Cortex of kidney (tissue), 1 donor: ENCODE measurements at places on chromosomes 5 and 9.

DNA sequence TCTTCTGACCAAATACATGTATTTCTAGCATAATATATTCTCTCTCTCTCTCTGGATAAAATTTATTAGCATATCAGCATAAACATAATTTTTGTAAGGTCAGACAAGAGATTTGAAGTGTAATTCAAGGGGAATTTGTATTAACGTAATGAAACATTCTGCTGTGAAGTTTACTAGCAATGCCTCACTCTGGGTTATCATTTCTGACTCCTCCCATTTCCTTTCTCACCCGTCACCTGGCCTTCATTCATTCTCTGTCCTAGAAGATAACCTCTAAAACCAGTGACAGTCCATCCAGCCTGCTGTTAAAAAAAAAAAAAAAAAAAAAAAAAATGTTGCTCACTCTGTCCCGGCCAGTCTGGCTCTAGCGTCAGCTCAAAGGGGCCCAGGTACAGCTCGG lies 27.1 kb downstream of the GRAMD2B start:
- DNase-seq: no peak

DNA sequence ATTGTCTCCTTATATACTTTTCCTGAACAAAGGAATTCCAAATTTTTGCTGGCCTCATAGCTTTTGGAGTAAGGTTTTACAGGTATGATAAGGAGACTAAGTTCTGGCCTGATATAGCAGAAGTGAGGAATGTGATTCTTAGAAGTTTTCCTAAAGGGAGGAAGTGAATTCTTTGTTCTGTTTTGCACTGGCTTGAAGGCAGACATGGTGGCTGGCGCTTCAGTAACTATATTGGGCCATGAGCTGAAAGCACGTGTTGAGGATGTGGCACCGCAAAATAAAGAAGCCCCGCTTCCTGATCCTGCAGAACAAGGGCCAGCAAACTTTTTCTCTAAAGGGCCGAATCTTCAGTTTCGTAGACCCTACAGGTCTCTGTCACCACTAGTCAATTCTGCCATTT lies 224.2 kb downstream of the SNX18 start:
- DNase-seq: no peak

DNA sequence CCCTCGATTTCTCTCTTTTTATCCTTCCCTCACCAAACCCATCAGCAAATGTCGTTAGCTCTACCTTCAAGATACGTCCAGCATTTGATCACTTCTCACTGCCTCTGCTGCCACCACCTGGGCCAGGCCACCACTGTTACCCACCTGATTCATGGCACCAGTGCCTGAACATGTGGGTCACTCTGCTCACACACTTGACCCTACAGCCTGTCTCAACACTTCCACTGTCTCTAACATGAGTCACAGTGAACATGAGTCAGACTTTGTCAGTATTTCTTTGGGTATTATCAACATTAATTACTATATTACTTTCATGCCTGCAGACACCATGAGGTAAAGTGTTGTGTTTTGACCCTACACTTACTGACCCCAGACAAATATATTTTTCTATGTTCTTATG lies 19.6 kb downstream of the SLC24A2 start:
- DNase-seq: no peak

DNA sequence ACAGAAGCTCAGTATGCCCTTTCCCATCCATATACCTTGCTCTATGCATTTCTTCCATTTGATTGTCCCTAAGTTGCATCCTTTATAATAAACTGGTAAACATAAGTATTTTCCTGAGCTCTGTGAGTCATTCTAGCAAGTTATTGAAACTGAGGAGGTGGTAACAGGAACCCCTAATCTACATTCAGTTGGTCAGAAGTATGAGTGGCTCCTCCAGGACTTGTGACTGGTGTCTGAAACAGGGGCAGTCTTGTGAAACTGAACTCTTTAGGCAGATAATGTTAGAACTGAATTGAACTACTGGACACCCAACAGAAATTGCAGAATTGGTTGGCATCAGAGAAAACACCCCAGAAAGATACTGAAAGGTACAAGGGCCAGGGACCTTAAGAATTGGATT lies 133.1 kb upstream of the POU5F2 start:
- DNase-seq: no peak

DNA sequence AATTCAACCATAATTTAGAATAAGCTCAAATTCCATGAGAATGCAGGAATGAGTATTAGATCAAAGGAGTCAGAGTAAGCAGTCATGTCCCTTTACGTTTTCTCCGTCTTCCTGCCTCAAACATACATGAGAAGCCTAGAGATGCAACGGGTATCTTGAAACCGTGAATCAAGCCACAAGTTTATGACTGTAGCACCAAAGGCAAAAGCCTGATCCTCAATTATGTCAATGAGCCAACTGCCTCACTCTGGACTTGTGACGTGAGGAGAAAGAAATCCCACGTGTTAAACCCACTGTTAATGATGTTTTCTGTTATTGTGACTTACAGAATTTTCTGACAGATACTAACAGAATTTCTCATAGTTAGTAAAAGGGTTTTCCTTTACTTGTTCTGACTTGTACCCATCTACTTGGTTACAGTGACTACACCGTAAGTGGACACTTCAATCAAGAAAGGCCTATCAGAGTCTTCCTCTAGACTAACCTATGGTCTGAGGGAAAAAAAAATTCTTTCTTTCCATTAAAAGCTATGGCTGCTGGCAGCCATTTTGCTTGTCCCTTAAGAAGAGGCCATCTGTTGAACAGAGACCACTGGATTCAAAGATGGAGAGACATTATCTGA lies 35.3 kb upstream of the HK3 start:
- DNase-seq: no peak

GRCh38 chr5:178547052-178547666 lies 43.0 kb downstream of the COL23A1 start:
- DNase-seq: no peak

- DNase-seq: no peak
These were observed 4.0 kb upstream of the ZSWIM6 start for GRCh38 chr5:61327760-61328753.

DNA sequence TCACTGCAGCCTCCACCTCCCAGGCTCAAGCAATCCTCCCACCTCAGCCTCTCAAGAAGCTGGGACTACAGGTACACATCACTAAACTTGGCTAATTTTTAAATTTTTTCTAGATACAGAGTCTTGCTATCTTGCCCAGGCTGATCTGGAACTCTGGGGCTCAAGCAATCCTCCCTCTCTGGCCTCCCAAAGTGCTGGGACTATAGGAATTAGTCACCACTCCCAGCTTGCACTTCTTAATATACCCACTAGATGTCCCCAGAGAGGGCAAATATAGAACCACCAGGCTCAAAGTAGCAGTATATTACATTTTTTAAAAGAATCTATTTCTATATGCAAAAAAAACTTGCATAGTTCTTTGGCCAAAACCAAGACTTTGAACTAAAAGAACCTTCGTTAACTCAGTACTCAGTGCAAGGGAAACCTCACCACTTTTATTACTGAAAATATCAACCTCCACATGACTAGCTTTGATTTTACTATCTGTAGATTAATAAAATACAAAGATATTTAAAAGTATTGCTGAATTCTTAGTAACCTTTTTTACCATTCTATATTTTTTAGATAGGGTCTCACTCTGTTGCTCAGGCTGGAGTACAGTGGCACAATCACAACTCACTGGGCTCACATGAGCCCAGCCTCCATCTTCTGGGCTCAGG lies 25.8 kb upstream of the HSD17B3 start:
- no peak for DNase-seq

DNA sequence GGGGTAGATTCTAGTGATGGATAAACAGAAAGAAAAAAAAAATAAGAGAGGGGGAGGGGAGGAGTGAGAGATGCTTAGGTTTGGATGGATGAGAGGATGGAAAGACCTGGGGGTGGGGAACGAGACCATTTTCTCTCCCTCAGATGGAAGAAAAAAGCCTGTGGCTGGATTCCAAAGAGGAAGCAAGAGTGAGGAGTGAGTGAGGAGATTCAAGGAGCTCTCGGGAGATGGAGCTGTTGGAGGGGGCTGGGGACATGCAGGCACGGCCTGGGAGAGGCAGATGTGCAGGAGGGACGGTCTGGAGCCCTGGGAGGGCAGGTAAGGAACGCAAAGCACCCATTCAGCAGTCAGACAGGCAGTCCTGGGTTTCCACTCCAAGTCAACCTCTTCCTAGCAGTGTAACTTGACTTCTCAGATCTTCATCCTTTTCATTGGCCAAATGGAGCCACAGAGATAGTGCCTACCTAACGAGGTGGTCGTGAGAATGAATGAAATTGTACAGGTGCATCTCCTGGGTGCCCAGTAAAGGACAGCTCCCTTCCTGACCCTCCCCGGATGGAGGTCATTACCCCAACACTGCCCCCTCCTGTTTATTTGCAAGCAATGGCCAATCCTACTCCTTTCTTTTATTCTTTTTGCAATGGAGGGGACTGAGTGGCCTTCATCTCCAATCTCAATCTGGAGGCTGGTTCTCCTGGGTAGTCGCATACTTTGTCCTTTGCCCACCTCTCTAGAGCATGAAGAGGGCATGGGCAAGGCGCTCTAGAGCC lies 52.2 kb downstream of the PCDH1 start:
- DNase-seq: no peak

DNA sequence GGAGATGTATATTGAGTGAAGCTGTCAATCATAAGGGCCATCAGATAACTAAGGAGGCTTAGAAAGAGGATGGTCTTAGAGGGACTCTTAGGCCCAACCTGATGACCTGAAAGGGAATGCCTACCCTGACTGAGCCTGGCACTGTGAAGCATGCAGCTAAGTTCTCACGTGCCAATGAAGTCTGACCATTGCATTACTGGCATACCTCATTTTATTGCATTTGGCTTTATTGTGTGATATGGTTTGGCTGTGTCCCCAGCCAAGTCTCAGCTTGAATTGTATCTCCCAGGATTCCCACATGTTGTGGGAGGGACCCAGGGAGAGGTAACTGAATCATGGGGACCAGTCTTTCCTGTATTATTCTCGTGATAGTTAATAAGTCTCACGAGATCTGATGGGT lies 421.6 kb upstream of the SGCD start:
- DNase-seq: no peak

GRCh38 chr5:137752905-137753690 lies 1.1 kb downstream of the HNRNPA0 start:
- no peak for DNase-seq

DNA sequence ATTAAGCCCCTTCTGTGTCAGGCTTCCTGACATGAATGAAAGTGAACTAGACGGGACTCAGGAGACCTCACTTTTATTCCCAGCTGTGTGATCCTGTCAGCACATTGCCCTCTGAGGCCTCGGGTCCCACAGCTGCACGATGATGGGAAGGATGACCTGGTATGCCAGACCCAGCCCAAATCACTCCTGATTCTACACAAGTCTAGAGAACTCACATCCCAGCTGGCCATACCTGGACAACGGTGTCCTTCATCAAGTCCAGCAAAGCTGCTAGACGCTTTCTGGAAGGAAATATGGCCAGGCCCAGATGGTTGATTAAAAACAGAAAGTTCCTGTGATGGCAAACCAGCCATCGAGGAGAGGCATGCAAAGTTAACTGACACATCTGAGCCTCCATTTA lies 118.0 kb upstream of the FSTL4 start:
- DNase-seq: no peak

- DNase-seq: no peak
These were observed 136.1 kb downstream of the MARCHF11 start for GRCh38 chr5:16043349-16043965.

- DNase-seq: no peak
These were observed 77.0 kb downstream of the DCP2 start for GRCh38 chr5:113053511-113053995.

GRCh38 chr5:67029481-67029880 lies 167.1 kb downstream of the CD180 start:
- DNase-seq: no peak

- DNase-seq: no peak
These were observed 76.8 kb downstream of the TRIO start for GRCh38 chr5:14219800-14220512.

- no peak for DNase-seq
These were observed 2.1 kb downstream of the NRARP start for GRCh38 chr9:137299938-137300337.
